Activated CD4-positive, alpha-beta T cell treated with anti-CD3 and anti-CD28 coated beads, Interleukin-2, amount 50 U/mL, for 1 hour (primary cell): ENCODE measurements at places on chromosomes 4 and X.

- no peak for DNase-seq
Measured at GRCh38 chr4:118337954-118338353, 14.8 kb downstream of the PRSS12 start.

DNA sequence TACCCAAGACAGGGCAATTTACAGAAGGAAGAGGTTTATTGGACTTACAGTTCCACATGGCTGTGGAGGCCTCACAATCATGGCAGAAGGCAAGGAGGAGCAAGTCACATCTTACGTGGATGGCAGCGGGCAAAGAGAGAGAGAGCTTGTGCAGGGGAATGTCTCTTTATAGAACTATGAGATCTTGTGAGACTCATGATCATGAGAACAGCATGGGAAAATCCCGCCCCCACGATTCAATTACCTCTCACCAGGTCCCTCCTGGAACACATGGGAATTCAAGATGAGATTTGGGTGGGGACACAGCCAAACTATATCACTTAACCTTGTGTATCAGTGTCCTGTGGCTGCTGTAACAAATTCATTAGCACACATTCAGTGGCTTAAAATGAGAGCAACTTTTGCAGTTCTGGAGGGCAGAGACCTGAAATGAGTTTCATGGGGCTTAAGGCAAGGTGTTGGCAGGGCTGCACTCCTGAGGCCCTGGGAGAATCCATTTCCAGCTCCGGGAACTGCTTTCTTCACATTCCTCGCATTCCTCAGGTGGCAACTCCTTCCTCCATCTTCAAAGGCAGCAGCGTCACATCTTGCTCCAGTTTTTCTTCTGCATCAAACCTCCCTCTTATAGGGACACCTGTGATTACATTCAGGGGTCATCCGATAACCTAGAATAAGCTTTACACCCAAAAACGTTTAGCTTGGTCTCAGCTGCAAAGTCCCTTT lies 22.3 kb upstream of the NSG1 start:
- DNase-seq: no peak

DNA sequence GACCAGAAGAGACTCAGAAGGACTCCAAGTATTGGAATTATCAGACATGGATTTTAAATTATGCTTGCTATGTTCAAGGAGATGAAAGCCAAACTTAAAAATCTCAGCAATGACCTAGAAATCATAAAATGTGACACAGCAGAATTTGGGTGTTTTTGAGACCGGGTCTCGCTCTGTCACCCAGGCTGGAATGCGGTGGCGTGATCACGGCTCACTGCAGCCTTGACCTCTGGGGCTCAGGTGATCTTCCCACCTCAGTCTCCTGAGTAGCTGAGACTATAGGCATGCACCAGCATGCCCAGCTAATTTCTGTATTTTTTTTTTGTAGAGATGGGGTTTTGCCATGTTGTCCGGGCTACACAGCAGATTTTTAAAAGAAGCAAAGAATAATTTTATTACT lies 12.7 kb downstream of the TAB3 start:
- DNase-seq: no peak

- DNase-seq: no peak
Measured at GRCh38 chr4:81652069-81652478, 180.4 kb upstream of the RASGEF1B start.

- DNase-seq: no peak
Measured at GRCh38 chrX:39759526-39760224, 338.1 kb downstream of the BCOR start.

GRCh38 chr4:76905521-76905920 lies 7.6 kb upstream of the SOWAHB start:
- DNase-seq: no peak

GRCh38 chrX:15874672-15875071 lies 20.1 kb upstream of the AP1S2 start:
- DNase-seq: no peak

- no peak for DNase-seq
Measured at GRCh38 chr4:5928274-5928673, 35.4 kb upstream of the CRMP1 start.

GRCh38 chr4:94544811-94545210 lies 93.1 kb downstream of the PDLIM5 start:
- DNase-seq: no peak

GRCh38 chrX:100880368-100880767 lies 6.2 kb upstream of the NOX1 start:
- DNase-seq: no peak

DNA sequence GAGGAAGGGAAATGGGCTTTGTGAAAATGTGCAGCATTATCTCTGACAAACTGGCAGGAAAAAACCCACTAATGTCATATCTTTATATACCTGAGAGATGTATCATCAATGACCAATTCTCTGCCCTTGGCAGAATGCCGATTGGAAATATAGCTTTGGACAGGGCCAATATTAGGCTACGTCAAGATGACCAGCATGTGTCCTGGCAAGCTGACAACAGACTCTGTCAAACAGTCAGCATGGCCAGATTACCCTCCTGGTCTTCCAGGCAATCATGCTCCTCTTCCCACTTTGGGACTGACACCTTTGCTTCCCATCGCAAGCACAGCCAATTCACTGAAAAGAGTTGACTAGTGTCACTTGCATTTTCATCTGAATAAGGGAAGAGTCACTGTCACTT lies 57.0 kb downstream of the SORBS2 start:
- DNase-seq: no peak

- DNase-seq: no peak
Measured at GRCh38 chrX:100648458-100649417, 4.7 kb downstream of the SRPX2 start.

DNA sequence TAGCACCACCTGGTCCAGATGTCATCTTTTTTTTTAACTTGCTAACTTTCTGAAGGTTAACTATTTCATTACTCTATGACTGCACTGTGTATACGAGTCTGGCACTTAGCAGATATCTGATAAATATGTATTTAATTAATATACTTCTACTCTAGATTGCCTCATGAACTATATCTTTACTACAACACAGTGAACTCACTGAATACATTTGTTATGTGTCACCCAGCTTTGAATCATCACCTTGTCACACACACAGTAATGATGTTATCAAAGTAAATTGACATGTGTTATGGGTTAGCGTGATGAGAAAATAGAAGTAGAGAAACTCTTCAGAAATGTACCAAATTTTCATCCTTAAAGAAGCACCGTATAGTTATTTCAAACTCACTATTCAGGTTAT lies 419.3 kb upstream of the ADGRL3 start:
- no peak for DNase-seq

GRCh38 chr4:148827781-148828180 lies 385.6 kb upstream of the NR3C2 start:
- no peak for DNase-seq

DNA sequence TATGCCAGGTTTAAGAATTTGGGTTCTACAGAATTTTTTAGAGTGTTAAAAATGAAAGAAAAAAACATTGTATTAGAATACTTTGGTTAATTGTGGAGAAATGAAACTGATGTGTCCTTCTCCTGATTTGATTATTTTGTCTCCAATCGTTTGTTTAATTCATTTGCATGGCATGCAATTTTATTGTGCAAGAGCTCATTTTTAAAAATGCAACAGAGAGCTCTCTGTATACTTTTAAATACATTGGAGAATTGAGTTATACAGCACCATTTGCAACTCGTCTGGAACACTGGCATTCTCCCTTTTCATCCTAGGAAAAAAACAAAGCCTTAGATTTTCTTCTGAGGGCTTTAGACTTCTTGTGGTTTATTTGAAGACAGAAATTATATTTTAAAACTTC lies 689 bp downstream of the EXOC1L start:
- DNase-seq: no peak
